ENCODE measurements at places on chromosomes 7 and 10.
A peak's percentile ranks its signal among the peaks of the same experiment; 100 is the strongest.

DNA sequence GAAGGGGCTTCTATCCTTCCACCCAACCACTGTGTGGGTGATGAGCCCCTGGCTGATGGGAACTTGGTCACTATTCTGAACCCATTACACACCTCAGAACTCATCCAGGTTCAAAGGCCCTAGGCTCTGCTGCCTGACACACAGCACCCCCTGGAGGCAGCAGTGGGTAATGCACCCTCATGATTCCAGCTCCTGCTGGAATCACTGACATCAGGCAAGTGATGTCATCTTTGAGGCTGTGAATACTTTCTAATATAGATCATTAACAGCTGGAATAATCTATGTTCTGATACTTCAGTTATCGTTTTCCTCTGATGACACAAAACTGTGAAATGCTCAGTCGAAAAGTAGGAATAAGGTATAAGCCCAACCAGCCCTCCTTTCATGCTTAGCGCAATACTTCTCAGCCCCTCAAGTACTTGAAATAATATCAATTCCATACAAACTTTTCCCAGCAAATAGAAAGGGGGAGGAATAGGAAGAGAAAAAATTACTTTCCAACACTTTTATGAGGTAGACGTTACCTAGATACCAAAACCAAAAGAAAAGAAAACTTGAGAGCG, 7.5 kb upstream of the RBP3 start:
- DNase-seq = peak; percentile 91

GRCh38 chr7:78066599-78066998, 268.0 kb downstream of the PHTF2 start:
- DNase-seq = no peak

- DNase-seq = no peak
Observed at GRCh38 chr10:20327954-20328353, 511.7 kb downstream of the PLXDC2 start.

DNA sequence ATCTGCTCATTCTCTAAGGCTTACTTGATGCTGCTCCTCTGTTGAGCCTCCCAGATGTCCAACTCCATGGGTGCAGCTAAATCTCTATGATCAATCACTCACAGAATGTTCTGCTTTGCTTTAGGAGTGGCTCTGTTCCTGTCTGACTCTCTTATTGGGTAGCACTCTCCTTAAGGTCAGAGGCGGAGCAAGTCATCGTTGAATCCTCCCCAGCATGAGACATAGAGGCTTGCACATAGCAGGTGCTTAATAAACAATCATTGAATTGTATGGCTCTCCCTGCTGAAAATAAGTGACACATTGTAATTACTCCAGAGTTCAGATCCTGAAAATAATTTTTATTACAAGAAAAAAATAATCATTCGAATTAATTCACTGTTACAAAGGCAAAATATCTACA, 69.7 kb downstream of the NPS start:
- no peak for DNase-seq

DNA sequence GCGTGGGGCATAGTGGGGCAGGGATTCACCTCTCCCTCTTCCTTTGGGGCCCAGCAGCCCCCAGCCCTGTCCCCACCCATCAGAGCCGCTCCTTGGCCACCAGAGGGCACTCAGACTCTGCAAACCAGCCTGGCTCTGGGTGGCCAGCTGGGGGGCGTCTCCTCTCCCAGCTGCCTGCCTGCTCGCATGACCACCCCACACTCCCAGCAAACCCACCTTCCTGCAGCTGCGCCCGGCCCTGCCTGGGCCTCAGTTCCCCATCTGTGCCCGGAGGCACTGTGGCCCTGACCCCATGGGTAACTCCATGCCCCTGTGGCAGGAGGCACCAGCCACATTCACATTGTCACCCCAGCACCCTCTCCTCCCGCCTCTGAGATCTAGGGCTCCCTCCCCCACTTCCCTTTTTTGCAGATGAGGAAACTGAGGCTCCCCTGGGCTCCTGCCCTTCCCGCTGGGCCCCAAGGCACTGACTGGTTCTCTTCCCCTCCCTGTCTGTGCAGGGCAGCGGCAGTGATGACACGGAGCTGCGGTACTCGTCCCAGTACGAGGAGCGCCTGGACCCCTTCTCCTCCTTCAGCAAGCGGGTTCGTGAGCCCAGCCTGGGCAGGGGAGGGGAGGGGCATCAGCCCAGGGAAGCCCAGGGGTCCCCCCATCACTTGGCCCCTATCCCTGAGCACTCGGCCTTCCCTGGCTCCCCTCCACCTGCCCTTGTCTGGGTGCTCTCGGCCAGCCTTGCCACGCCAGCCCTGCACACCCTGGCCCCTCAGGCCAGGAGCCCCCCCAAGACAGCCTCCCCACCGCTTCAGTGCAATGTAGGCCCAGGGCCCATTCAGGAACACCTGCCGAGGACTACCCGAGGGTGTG, 6.9 kb upstream of the SH2B2 start:
- peak; percentile 79 for DNase-seq

- no peak for DNase-seq
Observed at GRCh38 chr10:132925071-132925561, 17.3 kb downstream of the CFAP46 start.
